ENCODE measurements at places on chromosomes 7 and 10.

GRCh38 chr7:50981743-50982142 lies 199.0 kb upstream of the GRB10 start:
- no peak for DNase-seq

DNA sequence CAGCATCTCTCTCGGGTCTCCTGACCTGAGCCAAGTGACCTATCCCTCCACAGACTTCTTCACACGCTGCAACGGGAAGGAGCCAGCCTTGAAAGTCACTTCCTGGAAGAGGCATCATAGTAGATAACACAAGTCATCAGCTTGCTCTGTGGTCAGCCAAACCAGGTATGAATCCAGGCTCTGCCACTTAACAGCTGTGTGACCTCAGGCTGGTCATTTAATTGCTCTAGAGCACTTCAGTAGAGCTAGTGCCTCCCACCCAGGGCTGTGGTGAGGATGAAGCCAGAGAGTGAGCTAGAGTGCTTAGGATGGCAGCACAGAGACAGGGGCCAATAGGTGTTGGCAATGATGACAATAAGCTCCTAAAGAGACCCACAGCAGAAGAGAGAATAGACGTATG lies 247.7 kb upstream of the ZMIZ1 start:
- DNase-seq, result no peak

DNA sequence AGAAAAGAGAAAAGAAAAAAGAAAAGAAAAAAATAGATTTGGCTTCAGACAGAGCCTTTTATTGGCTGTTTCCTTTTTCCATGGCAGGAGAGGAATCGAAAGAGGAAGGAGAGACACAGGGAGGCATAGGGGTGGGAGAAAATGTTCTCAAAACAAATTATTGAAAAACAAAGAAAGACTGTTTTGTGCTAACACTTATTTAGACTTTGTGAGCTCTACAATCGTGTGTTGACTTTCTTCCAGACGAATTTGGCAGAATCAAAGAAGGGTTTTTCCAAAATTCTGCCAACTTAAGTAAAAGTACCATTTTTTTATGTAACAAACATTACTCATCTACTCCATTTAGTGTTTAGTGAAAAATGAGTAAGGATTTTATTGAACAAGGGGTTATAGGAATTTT lies 982.2 kb downstream of the REEP3 start:
- no peak for DNase-seq

- DNase-seq, result no peak
Observed at GRCh38 chr10:129956876-129957673, 7.0 kb downstream of the EBF3 start.

- no peak for DNase-seq
Observed at GRCh38 chr7:142535123-142535779, 214.0 kb upstream of the PRSS1 start.

GRCh38 chr7:42138691-42139090 lies 98.3 kb downstream of the GLI3 start:
- DNase-seq, result no peak

DNA sequence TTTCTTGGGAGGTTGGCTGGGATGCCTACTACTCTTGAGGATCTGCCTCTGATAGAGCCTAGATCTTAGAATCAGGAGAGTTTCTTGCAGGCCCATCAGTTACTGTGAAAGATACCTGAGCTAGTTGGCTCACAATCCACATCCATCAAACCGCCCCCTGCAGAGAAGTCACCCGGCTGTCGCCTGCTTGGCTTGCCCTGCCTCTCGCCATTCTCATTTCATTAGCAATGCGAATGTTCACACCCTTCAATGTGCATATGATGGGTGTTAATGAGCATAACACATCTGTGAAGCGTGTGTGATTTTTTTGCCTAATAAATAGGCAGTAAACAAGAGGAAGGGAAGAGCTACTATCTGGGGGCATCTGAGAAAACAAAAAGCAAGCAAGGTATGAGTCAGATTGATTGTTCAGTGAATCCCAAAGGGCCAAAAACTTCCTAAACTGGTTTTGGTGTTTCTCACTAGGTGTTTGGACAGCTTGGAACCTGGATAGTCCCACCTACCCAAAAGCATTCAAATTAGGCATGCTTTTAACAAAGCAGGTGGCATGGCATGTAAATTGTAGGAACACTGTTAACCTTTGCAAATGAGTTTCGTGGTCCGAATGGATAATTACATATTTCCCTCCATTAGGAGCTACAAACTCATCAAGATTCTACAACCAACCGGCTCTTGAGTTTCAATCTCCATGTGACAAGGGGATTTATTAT lies 272.3 kb upstream of the C7orf33 start:
- DNase-seq, result no peak

DNA sequence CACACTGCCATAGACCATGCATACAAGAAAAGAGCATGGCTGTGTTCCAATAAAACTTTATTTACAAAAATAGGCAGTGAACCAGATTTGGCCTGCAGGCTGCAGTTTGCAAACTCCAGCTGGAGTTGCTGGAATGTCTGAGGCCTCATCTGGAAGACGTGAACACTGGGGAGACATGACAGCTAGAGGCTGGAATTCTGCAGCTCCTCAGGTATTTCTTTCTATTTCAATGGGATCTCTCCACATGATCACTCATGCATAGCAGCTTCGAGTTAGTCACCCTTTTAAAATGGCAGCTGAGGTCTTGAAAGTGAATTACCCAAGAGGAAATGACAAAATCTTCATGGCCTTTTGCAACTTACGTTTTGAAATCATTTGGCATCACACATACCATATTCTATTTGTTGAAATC lies 52.6 kb upstream of the BET1 start:
- no peak for DNase-seq

GRCh38 chr7:139734395-139734794 lies 43.4 kb downstream of the HIPK2 start:
- peak; percentile 64 for DNase-seq

GRCh38 chr7:24728503-24729364 lies 28.5 kb downstream of the GSDME start:
- peak; percentile 33 for DNase-seq

GRCh38 chr7:158396301-158396905 lies 191.2 kb downstream of the PTPRN2 start:
- no peak for DNase-seq

DNA sequence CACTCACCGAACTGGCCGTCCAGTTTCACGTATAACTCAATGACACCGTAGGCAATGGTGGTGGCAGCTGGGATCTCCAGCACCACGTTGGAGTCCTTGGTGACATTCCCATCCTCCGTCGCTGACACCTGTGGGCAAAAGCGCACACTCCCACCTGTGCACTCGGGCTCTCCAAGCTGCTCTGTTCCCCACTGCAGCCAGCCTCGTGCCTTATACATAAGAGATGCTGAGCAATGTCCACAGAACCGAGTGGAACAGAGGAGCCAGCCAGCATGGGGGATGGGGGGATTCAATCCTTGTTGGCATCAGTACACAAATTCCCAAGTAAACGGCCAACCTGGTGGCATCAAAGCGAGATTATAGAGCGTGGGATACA lies 40.0 kb downstream of the GSDME start:
- DNase-seq, result no peak

Measured in uterus (tissue), 4 donors.